NCI-H774 (cell line): ENCODE measurements at places on chromosomes 4 and X.

- DNase-seq, result no peak
Observed at GRCh38 chrX:39017716-39018115, 216.5 kb downstream of the MID1IP1 start.

GRCh38 chr4:163941221-163941905, 446.9 kb downstream of the TMA16 start:
- DNase-seq, result no peak

- no peak for DNase-seq
Observed at GRCh38 chr4:80370635-80371034, 35.1 kb downstream of the CFAP299 start.

DNA sequence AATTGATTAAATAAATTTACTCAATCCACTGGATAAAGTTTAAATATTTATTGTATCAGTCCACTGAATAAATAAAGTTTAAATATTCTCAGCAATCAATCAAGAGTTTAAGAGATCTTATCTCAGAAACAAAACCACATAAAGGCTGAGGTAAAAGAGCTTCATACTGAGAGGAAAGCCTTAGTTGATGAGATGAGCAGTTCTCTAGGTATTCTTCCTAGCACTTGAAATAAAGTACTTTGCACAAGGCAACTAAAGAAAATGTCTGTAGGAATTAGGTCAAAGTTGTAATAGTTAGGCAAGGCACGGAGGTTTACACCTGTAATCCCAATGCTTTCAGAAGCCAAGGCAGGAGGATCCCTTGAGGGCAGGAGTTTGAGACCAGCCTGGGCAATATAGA, 63.5 kb downstream of the UCHL1 start:
- DNase-seq, result no peak

GRCh38 chr4:40827758-40828157, 78.0 kb downstream of the NSUN7 start:
- DNase-seq, result no peak

DNA sequence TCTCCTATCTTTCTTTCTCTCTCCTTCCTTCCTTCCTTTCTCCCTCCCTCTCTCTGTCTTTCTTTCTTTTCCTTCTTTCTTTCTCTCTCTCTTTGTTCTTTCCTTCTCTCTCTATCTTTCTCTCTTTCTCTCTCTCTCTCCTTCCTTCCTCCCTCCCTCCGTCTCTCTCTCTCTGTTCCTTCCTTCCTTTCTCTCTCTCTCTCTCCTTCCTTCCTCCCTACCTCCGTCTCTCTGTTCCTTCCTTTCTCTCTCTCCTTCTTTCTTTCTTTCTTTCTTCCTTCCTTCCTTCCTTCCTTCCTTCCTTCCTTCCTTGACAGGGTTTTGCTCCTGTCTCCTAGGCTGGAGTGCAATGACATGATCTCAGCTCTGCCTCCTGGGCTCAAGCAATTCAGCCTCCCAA, 24.2 kb upstream of the P2RY8 start:
- no peak for DNase-seq

DNA sequence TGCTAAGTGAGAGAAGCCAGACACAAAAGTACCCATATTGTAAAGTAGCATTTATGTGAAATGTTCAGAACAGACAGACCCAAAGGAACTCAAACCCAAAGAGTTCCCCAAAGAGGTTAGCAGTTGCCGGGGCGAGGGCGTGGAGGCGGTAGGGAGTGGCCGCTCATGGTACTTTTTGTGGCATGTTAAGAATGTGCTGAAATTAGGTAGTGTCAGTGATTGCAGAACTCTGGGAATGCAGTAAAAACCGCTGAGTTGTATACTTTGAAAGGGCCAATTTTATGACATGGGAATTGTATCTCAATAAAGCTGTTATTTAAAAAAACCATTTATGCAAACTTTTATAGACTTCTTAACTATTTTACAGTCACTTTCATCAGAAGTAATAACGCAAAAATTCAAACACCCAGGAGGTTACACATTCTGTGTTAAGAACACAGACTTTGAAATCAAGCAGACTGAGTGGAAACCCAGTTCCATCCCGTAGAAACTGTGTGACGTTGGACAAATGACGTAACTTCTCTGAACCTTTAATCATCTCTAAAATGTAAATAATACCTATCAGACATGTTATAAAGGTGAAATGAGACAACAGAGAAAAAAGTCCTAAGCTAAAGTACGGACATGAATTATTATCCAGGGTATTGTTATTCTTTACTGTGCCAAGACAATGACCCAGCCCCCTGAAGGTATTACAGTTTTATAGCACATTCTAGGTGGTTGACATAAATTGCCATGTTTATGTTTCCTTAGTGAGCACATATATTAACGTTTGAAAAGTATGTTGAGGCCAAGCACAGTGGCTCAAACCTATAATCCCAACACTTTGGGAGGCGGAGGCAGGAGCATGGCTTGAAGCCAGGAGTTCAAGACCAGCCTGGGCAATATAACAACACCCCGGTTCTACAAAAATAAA, 19.7 kb downstream of the ZFP42 start:
- no peak for DNase-seq

DNA sequence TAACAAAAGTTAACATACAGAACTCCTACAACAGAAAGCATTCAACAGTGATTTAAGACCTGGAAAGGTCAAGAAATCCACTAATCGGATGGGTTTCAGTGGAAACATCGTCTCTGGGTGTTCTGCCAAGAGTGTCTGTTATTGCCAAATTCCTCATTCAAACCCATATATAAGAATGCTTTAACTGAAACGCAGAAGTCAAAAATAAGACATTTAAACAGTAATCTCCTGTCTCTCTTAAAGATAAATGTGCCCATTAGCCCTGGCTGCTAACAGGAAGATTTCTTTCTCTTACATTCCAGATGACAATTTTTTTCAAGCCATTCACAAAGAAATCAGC, 31.5 kb downstream of the DCTD start:
- no peak for DNase-seq

GRCh38 chrX:109873983-109874382, 128.9 kb upstream of the TMEM164 start:
- no peak for DNase-seq

DNA sequence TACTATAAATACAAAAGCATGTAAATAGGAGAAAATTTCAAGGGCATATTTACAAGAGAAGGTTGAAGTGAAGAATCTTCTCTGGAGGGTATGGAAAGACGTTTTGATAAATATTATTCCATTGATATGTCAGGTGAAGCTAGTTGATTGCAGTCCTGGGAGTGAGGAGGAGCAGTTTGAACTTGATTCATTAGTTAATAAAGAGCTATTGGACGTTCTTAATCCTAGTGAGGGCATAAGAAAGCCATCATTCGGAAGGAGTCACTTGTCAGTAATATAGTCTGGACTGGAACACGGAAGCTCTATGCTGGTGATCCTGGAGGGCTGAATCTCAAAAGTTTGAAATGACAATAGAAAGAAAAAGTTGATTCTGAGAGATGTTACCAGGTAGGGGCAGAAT, 455.1 kb downstream of the PACRGL start:
- no peak for DNase-seq

DNA sequence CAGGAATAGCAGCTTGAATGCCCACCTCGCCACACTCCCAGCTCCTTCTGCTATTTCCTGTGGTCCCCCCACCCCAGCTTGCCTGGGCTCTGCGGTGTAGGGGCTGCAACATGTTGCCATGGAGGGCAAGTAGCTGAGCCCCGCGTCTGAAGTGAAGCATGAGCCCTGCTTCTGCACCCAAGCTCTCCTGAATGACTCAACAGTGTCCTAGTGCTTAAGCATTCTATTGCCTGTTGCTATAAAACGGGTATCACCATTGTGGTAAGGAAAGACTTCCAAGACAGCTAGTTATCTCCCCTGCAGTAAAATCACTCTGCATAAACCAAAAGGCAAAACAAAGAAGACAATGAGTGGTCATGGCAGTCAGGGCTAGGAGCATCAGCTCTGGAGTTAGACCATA, 31.4 kb upstream of the SPATA4 start:
- DNase-seq, result no peak

DNA sequence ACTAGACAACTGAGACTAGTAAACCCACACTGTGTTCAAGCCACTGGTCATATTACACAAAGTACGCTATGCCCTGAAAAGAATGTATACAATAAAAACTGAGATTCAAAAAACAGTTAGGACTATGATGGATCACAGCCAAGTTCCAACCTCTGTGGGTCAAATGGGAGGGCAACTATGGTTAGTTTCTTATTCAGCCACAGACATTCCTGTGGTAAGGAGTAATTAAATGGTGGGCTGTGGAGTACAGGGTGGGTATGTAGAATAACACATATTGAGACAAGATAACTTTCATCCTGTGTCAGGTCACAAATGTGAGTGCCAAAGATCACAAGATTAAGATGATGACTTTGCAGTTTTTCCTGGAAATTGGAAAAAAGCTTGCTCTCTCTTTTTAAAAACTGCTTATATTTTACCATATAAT, 167.2 kb downstream of the NPNT start:
- no peak for DNase-seq

- no peak for DNase-seq
Observed at GRCh38 chr4:1814453-1814852, 21.4 kb downstream of the FGFR3 start.

- DNase-seq, result no peak
Observed at GRCh38 chrX:8310409-8310808, 139.3 kb upstream of the VCX2 start.

DNA sequence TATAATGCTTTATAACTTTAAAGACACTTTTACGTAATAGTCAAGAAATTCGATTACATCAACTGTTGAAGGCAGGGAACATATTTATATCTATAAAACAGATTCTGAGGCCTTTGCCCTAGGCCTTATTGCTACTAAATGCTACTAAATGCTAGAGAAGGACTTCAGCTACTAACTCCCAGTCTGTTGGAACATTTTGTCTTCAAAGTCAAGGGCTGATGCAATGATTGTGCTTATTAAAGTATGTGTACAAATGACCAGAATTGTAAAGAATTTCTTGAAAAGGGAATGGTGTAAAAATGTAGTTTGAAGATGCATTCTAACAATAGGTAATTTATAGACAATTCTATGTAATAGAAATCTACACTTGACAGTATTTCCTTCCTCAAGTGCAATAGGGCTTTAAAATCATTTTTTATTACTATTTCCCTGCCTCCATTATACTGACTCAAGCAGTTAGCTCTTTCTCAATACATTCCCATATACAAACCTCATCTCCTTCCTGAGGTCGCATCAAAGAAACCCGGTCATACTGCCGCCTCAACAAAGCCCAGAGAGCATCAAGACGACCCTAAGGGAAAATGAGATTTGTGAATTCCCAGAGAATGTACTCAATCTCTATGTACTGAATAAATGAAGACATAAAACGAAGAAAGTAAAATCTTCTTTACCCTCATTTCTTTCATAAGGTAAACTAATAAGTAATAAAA, 95.7 kb downstream of the ANTXR2 start:
- no peak for DNase-seq

GRCh38 chrX:11750046-11750445, 8.0 kb upstream of the MSL3 start:
- no peak for DNase-seq

DNA sequence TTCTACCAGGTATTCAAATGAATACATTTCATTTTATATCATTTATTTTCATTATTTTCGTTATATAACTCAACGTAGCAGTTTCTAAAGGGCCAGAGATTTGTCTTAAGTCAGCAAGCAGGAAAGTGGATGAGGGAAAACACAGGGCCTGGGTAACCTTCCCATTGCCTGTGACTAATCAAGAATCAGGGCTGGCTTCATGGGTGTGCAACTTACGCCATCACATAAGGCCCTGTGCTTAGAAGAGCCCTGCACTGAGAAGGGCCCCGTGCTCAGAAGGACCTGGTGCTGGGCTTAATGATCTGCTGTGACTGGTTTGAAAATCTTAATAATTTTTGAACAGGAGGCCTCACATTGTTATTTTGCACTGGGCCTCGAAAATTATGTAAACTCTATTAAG, 65.4 kb upstream of the FAM9C start:
- no peak for DNase-seq
